CD4-positive, alpha-beta T cell treated with Interferon alpha-2 for 1 hour (primary cell): ENCODE measurements at places on chromosomes 13 and 19.

DNA sequence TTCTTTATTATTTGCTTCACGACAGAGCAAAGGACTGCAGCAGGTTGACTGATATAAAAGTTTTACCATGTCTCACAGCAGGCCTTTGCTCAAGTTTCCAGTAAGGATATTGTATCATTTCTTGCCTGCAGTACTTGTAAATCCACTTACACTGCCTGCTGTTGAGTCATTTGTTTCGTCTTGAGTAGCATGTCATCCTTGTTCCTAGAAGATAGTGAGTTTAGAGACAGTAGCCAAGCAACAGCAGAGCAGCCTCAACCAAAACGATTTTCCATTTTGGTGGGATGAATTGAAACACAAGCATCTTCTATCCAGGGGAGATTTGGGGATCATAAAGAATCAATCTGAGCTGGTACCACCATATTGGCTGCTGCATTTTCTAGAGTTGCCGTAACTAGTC lies 24.0 kb upstream of the ALOX5AP start:
- no peak for DNase-seq

GRCh38 chr13:38897521-38897920 lies 93.1 kb downstream of the STOML3 start:
- DNase-seq: no peak

- DNase-seq: peak; percentile 7
Measured at GRCh38 chr19:44635581-44636438, 7.9 kb upstream of the PVR start.

GRCh38 chr19:33471111-33471996 lies 50.2 kb downstream of the PEPD start:
- DNase-seq: no peak

- DNase-seq: no peak
Measured at GRCh38 chr13:27641711-27642502, 20.2 kb downstream of the POLR1D start.

DNA sequence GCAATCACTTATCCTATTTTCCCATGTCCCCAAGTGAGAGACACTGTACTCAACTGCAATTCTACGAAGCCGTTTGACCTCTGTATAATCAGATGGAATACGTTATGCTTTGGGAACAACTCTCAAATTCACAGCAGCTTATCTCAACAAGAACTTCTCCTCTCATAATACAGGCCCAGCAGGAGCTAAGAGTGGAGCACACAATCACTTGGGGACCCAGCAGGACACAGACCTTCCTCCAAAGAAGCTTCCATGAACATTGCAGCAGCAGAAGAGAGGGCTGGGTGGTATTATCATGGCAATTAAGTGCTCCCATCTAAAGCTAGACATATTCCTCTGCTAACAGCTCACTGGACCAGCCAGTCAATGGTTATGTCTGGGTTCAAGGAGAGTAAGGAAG lies 428.3 kb upstream of the MIR17HG start:
- DNase-seq: no peak
